ENCODE measurements at places on chromosomes 11 and 22.

- DNase-seq: no peak
Measured at GRCh38 chr11:96098511-96099241, 174.8 kb upstream of the MTMR2 start.

DNA sequence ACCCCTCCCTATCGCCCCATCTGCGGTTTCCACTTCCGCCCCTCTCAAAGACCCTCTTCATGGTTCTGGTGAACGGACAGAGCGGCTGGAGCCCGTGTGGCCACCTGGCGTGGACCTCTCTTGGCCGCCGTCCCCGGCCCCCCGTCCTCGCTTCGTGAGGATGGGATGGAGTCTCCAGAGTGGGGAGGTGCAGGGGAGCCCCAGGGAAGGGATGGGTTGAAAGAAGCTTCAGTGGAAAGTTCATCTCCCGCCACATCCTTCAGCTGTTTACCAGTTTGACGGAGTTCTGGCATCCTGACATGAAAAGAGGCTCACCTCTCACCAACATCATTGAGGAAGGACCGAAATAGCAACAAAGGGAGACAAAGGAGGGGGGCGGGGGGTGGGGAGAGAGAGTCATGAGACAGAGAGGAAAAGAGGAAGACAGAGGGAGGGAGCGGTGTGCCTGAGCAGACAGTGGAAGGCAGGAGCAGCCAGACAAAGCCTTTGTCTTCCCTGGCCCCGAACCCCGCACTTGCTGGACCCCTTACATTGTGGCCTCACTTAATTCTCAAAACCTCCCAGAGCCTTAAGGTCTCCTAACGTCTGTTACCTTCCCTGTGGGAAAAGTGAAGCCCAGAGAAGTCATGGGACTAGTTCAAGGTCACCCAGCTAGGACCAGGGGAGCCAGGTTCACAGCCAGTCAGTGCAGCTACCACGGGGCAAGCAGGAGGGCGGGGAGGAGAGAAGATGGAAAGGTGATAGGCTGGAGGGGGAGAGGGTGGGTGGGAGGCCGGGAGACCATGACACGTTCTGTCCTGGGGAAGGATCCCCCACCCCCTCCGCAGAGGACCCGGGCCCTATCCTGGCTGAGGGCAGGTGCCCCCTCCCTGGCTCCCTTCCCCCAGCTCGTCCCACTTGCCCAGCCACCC lies 54.9 kb downstream of the CD6 start:
- peak; percentile 43 for DNase-seq

GRCh38 chr22:30365891-30366290 lies 9.1 kb downstream of the CCDC157 start:
- no peak for DNase-seq

- DNase-seq: no peak
Measured at GRCh38 chr11:83819931-83820549, 533.9 kb upstream of the CCDC90B start.

GRCh38 chr11:125408311-125408711 lies 87.8 kb downstream of the FEZ1 start:
- DNase-seq: no peak

DNA sequence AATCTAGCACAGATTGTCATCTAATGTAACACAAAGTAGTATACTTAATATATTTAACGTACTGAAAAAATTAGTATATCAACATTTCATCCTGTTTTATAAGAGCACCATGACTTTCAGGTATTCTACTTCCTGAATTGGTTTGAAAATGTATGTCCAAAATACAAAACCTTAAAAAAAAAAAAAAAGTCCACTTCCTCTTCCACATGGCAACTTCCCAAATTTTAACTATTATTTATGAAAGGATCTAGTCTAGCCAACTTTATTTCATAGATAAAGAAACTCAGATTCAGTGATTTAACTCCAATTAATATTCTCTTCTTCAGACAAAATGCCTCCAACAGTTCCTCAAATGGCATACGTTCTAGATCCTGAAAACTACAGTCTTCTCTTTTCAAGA lies 44.0 kb downstream of the PIK3C2A start:
- DNase-seq: no peak

DNA sequence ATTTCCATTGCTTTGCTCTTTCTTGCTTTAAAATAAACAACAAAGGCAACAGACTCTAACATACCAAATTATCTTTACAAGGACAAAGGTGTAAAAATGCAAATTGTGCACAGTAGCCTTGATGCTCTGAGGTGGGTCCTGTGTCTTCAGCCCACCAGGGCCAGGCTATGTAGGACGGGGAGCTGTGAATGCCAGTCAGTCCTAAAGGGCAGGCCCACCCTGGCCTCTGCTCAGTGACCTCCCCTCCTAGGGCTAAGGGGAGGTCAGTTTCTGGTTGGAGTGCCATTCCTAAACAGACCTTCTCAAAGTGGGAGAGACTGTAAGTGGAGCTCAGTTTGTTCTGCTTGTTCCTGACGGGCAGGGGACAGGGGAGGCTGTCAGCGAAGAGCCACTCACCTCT lies 78.0 kb upstream of the SUSD2 start:
- no peak for DNase-seq

GRCh38 chr11:111629499-111629898 lies 27.2 kb downstream of the SIK2 start:
- no peak for DNase-seq

DNA sequence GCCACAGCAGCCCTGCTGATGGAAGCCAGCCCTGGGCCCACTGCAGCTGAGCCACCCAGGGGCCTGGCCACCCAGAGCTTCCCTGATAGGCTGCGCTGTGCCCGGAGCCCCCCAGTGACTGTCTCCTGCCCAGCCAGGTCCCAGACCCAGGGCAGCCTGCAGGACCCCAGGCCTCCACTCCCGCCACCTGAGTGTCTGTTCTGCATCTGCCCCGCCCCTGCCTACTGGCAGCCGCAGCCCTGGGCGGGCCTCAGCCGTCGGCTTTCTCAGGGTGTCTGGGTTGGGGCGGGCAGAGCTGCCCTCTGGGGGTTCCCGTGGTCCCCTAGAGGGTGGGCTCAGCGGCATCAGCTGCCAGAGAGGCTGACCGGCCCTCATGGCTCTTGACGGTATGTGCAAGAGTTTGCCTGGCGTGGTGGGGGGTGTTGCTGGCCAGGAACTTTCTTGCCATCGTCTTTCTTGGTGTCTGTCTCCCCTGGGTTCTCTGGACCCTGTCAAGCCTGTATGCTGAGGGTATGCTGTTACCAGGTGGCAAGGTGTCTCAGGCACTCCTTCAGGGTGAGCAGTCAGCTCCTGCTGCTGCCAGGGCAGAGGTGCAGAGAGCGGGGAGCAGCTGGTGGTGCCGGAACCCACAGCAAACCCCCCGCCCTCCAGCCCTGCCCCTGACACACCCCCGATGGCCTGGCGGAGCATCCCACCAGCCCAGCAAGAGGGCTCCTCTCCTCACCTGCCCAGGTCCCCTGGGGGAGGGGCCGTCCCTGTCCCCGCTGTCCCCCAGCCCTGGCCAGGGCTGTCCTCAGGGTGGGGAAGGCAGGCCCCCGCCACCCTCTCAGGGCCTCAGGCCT lies 12.2 kb upstream of the PIM3 start:
- DNase-seq: no peak

DNA sequence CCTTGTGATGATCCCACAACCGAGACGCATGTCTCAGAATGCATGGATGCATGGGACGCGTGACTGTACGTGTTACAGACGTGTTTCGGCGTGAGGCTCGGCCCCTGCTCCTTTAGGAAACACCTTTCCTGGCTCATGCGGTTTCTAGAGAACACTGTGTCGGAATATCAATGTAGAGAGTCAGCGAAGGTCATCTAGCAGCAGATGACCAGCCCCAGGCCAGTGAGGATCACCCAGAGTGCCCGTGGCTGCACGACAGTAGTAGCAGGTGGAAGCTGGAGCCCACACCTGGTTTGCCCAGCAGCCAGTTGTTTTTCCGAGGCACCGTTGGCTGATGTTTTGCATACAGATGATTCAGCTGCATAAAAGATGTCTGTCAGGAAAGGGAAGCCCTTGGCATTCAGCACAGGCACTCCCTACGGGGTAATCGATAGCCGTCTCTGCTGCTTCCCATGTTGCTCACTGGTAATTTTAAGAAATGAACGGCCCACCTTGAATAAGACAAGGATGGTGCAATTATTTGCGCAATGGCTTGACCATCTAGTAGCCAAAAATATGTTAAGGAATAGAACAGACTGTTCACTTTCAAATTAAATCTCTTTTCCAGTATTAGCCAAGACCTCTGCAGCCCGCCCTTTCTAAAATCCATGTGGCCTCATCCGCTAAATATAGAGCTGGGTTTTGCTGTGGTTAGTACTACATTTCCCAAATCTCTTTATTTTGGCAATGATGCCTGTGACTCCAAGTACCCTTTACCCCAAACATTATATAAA lies 1.1 kb upstream of the CLTCL1 start:
- DNase-seq: no peak

DNA sequence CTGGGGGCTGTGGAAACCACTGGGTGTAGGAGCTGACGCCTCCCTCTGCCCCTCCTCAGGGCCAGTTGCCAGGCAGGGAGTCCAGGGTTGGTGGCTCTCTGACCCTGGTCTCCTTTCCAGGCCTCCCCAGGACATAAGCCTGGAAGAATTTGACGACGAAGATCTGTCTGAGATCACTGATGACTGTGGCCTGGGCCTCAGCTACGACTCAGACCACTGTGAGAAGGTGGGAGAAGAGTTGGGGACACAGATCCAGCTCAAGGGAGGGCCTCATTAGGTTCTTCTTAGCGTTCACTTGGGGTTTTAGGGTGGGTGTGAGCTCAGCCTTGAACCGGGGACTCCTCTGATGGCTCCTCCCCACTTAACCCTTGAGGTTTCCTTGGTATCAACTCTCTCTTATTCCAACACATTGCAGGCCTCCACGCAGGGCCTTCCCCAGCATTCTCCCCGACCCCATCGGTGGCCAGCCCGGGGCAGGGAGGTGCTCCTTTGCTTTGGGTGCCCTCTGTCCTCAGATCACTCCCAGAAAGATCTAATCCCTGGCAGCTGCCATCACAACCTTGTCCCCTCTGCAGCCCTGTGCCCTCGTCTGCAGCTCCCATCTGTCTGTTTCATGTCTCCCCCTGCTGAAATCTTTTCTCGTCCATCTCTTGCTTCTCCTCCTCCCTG lies 1.2 kb downstream of the MAPK8IP2 start:
- DNase-seq: no peak

DNA sequence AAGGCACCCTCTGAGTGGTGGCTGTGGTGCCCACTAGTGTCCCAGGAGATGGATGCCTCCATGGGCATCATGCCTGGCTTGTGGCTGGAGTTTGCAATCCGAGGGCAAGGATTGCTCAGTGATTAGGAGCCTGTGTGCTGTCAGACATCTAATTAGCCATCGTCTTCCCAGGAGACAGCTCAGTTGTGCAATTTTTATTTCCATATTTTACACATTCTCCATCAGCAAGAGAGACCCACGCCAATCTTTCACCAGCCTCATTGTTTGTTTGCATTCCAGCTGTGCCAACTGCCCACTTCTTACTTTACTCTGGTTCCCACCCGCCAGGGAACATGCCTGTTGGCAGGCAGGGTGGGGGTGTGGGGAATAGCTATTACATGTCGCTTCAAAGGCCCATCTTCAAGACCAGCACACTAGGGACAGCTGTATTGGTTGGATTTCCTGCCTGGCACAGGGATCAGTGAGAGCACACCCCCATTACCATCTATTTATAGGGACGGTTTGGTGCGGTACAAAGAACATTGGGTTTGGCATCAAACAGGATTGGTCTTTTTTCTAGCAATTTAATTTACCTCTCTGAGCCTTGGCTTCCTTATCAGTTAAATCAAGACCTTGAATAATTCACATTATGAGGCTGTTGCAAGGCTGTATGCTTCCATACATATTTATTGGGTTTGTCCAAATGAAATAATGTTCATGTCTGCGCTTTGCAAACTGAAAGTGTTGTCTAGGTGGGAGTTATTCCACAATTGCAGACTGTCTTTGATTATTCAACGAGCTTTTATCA lies 80.7 kb upstream of the NAV2 start:
- DNase-seq: no peak

- DNase-seq: no peak
Measured at GRCh38 chr22:43996981-43997265, 27.2 kb upstream of the PARVB start.

DNA sequence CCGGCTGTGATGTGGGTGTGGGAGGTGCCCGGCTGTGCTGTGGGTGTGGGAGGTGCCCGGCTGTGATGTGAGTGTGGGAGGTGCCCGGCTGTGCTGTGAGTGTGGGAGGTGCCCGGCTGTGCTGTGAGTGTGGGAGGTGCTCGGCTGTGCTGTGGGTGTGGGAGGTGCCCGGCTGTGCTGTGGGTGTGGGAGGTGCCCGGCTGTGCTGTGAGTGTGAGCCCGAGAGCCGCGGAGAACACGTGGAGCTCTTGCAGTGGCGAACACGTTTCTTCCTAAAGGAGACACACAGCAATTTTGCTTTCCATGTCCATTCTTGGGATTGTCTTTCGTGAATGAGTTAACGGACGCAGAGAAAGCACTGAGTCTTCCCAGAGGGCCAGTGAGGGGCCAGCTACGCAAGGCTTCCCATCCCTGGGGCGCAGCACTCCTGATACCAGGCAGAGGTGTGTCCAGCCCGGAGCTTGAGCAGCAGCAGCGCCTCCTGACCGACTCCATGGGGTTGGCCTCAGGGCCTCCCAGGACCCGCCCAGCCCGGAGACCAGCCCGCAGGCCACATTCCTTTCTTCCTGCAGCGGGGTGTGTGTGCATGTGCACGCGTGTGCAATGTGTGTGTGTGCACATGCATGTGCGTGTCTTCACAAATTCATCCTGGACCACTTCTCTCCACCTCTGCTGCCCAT lies 245.0 kb upstream of the B3GAT1 start:
- DNase-seq: no peak

GRCh38 chr11:1422481-1422880 lies 32.7 kb downstream of the BRSK2 start:
- no peak for DNase-seq

DNA sequence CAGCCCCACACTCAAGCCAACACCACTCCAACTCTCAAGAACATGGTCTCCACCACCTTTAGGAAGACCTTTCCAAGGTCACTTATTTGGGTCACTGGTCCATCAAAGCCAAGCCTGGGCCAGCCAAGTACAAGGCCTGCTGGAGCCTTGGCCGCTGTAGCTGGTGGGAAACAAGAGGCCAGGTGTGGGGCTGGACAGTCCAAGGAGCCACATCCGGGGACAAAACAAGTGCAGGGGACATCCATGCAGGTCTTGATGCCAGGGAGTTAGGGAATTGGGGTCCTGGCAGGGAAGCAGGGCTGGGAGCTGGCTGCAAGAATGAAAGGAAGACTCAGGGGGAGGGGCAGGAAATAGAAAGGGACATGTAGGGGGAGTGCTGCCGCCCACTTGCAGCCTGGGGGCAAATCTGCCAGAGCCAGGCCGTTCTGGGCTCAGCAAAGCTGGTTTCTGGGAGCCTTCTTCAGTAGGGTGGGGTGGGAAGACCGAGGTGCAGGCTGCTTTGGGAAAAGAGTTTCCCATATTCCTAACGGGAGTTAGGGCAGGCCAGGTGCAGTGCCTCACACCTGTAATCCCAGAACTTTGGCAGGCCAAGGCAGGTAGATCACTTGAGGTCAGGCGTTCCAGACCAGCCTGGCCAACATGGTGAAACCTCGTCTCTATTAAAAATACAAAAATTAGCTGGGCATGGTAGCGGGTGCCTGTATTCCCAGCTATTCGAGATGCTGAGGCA lies 69.5 kb upstream of the ATXN10 start:
- no peak for DNase-seq

- no peak for DNase-seq
Measured at GRCh38 chr11:73235236-73235786, 17.2 kb downstream of the P2RY2 start.

Measured in stimulated activated CD4-positive, alpha-beta T cell treated with anti-CD3 and anti-CD28 coated beads, Interleukin-15, amount 100 ng/mL, for 1 hour (primary cell).